ENCODE measurements at places on chromosomes 5 and 9.

- DNase-seq: no peak
These were observed 179.1 kb downstream of the AUH start for GRCh38 chr9:91182429-91183225.

- no peak for DNase-seq
These were observed 132.1 kb downstream of the PCSK1 start for GRCh38 chr5:96300976-96301375.

- no peak for DNase-seq
These were observed 1.2 kb downstream of the C9orf72 start for GRCh38 chr9:27572061-27572460.

GRCh38 chr9:18255747-18256146 is 218.2 kb upstream of the ADAMTSL1 start:
- DNase-seq: no peak

DNA sequence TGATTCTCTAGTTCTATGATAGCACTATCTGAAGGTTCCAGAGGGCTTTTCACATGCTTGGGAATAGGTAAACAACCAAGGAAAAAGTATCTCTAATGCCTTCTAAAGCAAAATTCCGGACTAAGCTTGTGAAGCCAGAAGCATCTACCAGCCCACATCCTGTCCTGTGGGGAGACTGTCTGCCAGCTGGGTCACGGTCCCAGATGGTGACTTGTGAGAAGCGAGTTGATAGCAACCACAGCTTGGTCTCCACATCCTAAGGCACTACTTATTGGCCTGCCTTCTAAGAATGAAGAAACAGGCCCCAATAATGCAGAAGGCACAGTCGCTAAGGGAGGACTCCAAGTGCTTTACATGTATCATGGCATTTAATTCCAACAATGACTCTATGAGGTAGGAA is 184.1 kb upstream of the ADRA1B start:
- DNase-seq: no peak

- no peak for DNase-seq
These were observed 61.5 kb downstream of the TENT4A start for GRCh38 chr5:6774721-6775204.

- DNase-seq: no peak
These were observed 61.6 kb downstream of the ENTREP1 start for GRCh38 chr9:69386651-69387050.

- DNase-seq: no peak
These were observed 606 bp downstream of the EEIG1 start for GRCh38 chr9:127980060-127980705.

DNA sequence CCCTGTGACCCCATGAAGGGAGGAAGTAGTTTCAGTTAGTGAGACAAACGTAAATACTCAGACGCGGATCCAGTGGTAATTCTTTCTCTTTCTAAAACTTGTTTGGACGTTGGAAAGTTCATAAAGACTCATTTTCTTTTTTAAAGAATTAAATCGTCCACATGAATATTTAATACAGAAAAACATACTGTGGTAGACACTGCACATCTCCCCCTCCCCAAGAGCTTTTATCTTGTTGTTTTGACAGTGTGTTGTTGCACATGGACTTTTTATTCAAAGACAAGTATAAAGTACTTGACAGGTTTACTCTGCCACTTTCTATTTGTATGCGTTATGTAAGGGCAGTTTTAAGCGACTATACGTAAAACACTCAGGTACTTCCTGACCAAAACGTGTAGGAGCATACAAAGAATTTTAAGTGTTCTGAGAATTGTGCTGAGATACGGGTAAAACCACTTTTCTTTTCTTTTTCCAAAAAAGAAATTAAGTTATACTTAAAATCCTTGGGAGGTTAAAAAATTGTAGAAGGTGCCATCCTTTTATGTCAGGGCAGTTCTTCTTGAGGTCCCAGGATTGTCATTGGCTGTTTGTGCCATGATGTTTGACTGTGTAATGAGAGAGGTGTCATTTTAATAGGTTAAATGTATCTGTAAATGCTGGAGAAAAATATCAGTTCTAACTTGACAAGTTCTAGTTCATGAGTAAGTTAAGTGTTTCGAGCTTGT is 1.3 kb downstream of the NIPBL start:
- no peak for DNase-seq

DNA sequence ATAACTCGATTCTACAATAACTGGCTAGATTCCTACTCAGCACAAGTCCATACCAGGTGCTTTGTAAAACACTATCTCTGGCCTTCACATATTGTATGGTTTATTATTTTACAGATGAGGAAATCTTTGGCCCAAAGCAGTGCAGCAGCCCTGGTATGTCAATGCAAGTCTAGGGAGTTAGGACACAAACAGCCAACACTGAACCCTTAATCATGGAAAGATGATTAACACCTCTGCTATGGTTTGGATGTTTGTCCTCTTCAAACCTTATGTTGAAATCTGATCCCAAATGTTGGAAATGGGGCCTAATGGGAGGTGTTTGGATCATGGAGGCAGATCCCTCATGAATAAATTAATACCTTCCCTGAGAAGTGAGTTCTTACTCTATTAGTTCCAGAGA is 76.6 kb downstream of the MAPKAP1 start:
- DNase-seq: no peak

GRCh38 chr5:96236051-96236450 is 197.0 kb downstream of the PCSK1 start:
- no peak for DNase-seq

GRCh38 chr5:120544043-120544442 is 79.9 kb downstream of the PRR16 start:
- DNase-seq: no peak

All from smooth muscle cell of the brain vasculature (primary cell).